ENCODE measurements at places on chromosomes 12 and 14.

- no peak for DNase-seq
Observed at GRCh38 chr14:71314717-71315116, 407.5 kb downstream of the PCNX1 start.

DNA sequence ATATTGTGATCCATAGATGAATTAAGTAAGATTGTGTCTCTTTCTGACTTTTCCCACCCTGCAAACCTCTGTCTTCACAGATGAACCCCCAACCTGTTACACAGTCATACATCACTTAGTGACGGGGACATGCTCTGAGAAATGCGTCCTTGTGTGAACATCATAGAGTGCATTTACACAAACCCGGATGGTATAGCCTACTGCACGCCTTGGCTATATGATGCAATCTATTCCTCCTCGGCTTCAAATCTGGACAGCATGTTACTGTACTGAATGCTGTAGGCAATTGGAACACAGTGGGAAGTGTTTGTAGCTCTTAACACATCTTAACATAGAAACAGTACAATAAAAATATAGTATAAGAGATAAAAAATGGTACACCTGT is 7.4 kb upstream of the TESPA1 start:
- no peak for DNase-seq

DNA sequence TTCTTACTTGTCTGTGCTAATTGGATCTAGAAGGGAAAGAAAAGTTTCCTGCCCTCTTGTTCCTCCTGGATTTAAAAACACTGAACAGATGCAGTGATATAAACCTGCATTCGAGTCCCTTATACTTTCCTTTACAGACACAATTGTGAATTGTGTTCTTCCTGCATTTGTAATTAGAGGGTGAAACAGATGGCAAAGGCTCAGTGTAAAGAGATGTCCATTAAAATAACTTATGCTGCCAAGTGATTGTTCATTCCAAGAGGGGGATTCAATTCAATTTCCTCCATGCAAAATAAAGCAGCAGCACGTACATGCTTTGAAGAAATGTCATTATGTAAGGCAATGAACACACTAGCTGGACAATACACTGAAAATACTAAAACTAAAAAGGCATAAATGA is 248.3 kb upstream of the LRIG3 start:
- no peak for DNase-seq

DNA sequence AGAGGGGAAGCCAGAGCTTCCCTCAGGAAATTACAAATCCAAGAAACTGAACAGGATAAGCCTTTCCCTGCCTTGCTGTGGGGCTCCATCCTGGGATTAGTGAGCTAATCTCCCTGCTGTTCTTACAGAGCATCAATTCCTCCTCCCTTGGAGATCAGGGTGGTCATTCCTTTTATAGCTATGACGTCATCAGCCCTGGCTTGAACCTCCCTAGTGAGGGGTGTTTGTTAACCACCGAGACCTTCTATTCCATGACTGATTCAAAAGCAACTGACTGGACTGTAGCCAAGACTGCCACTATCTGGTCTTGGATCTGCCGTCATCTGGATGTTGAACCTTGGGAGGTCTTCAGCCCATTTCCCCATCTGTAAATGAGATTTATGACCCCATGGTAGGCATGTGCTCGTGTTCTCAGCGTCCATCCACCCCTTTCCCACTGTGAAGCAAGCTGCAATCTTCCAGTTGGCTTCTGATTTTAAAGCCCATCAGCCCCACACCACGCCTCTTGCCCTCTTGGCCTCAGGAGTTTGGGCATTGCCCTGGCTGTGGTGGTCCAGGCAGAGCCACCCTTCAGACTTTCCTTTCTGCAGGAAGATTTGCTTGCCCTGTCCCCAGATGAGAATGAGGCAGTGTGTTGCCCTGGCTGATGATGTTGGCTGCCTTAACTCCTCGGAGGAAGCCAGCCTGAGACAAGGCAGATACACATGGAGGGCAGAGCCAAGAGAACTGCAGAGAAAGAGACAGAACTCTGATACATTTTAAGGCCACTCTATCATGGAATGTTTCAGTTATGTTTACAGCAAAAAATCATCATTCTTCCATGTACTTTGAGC is 59.6 kb upstream of the ACTN1 start:
- no peak for DNase-seq

- peak; percentile 73 for DNase-seq
Observed at GRCh38 chr12:87439990-87440827, 589.0 kb downstream of the C12orf50 start.

- no peak for DNase-seq
Observed at GRCh38 chr14:104541905-104542465, 37.6 kb upstream of the C14orf180 start.

DNA sequence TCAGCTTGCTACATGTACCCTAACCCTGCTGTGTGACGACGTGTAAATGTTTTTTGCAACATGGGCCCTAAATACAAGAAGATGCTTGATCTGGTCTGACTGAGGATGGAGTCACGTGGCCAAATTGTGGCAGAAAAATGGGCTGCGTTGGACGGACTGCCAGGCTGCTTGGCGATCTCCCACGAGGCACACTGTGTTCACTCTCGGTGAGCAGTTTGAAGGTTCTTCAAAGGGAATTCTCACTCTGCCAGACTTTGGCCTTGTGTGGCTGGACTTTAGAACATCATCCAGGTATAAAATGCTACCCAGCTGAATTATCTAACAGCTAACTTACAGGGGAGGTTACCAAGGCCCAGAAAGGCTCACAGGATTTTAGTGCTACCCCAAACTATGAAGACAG is 85.1 kb downstream of the KDM2B start:
- no peak for DNase-seq

GRCh38 chr12:113273053-113273725 is 51.9 kb downstream of the TPCN1 start:
- no peak for DNase-seq

- DNase-seq = no peak
Observed at GRCh38 chr12:46210873-46211439, 57.9 kb downstream of the SLC38A1 start.

DNA sequence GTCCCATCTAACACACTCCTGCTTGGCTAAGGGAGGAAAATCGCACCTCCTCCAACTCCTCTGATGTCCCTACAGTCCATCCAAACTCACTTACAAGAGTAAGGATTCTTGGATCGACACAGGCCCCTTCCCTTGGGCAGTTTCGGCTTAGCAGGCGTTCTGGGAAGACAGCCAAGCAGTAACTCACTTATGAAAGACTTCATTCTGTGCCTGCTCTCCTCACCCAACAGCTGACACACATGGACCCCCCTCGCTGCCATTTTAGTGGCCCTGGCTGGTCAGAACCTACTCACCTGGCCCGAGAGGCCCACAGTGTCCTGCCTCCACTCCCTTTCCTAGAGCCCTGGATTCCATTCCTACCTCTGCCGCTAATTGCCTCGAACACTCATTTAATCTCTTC is 52.3 kb upstream of the BCL2L14 start:
- peak; percentile 14 for DNase-seq

GRCh38 chr14:24804552-24805212 is 170.7 kb upstream of the GZMB start:
- no peak for DNase-seq

- DNase-seq = no peak
Observed at GRCh38 chr14:85315733-85316290, 214.1 kb upstream of the FLRT2 start.

DNA sequence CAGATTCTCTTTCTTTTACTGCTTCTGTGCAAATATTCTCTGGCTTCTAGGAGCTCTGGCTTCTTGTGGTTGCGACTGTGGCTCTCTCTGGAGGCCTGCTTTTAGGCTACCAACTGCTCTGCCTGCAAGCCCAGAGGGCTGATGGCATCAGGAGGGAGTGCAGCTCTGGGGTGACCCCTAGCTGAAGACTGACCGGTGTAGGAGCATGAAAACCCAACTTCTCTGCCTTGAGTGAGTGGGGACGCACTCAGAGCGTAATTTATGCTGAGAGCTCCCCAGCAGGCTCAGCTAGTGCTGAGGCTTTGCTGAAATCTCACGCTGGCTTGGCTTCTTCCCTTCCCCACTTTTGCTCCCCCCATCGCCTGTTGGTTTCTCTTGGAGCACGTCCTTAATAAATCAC is 29.9 kb upstream of the RBM19 start:
- DNase-seq = no peak

Data from fibroblast of the conjunctiva (primary cell).